ENCODE measurements at places on chromosomes 2 and 18. TPM values are rescaled to one million over a fixed set of nuclear protein-coding genes. Genes with fewer than 3 reads are reported as not detected.

Gene SCN1A
- 16.0 TPM for total RNA-seq

Gene VWA3B
- 0.98 TPM for total RNA-seq

Gene ZNF142
- 13.8 TPM for total RNA-seq

Gene EHD3
- 7.1 TPM for total RNA-seq

Gene NEU4
- 1.5 TPM for total RNA-seq
